ENCODE measurements at places on chromosomes 7 and 10.

DNA sequence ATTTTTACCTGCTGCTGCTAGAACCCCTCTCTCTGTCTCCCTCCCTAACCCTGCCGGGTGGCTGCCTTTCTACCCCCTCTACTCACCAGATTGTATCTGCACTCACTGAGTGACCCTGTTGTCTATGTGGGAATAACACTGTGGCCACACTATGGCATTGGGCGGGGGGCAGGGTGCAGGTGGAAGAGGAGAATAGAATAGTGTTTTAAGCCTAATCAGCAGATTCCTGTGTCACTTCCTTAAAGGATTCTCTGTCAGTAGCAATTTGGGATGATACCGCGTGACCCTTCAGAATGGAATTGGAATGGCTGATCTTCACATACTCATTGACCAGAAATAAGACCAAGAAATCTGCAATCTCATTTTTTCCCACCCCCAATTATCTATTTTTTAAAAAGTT, 67.1 kb upstream of the ANKRD1 start:
- DNase-seq: no peak

DNA sequence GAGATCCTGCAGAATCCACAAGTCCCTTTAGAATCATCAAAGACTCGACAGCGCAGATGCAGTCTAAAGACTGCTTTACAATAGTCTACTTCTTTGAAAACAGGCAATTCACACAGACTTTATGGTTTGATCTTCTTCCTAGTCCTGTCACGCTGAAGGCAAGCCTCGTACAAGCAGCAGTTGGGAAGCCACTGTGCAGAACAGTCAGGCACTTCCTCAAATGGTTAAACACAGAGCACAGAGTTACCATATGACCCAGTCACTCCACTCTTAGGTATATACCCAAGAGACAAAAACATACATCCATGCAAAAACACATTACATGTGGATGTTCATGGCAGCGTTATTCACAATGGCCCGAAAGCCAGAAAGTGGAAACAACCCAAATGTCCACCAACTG, 41.4 kb downstream of the LRRC20 start:
- DNase-seq: no peak

DNA sequence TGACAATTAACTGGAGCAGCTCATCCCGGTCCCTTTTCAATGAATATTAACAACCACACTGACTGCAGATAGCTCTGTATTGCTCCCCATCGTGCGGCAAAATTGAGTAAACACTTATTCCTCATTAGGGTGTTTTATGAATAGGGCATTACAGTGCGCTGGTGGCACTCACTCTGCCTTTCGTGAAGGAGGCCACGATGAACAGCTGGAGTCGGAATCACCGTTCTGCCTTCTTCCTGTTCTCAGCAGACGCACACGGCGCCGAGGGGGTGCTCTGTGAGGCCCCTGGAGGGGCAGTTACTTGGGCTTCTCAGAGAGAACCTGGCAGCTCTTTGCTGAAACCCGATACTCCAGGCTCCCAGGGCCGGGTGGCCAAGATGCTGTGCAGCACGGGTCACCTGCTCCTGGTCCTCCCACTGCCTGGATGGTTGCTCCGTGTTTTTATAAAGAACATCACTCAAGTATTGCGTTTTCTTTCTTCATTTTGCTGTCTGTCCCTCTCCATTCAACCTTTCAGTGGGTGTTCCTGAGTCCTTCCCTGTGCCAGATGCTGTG, 241.9 kb downstream of the GLRX3 start:
- DNase-seq: no peak

GRCh38 chr10:67666416-67667034, 29.5 kb downstream of the CTNNA3 start:
- no peak for DNase-seq

GRCh38 chr10:96414303-96414702, 55.5 kb upstream of the OPALIN start:
- no peak for DNase-seq

DNA sequence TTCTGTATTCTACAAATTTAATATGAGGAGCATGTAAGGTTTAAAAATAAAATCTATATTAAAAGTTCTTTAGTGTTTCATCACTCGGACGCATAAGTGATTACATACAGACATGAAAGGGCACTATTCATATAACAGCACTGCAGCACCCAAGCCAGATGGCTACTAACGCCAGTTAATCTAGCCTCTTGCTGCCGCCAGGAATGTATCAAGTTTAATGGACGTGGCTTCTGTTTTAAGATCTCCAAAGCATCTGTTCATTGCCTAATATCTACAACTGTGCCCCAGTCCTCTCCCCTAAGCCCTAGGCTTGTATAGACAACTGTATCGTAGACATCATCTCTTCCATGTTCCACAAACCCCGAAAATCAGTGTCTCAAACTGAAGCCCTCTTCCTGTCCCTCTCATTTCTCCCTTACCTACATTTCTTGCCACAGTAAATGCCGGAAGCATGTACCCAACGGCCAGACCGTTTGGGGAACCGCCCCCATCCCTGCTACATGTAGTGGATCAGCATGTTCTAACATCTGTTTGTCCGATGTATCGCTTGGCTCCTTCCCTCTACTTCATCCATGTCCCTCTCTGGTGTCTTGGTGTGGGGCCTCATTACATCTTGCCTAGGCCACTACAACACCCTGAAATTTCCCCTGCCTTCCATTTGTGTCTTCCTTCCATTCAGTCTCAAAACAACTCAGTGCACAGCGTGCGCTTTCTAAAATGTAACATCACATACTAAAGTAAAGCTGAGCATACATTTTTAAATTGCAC, 147.5 kb upstream of the RSU1 start:
- DNase-seq: no peak

DNA sequence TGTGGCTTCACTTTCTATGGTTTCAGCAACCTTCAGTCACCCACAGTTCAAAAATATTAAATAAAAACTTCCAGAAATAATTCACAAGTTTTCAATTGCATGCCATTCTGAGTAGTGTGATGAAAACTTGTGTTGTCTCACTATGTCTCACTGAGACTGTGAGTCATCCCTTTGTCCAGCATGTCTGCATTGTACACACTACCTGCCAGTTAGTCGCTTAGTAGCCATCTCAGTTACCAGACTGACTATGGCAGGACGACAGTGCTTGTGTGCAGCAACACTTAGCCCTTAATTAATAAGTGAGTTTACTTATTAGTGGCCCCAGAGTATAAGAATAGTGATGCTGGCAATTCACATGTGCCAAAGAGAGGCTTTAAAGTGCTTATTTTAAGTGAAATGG, 22.5 kb downstream of the CCDC186 start:
- DNase-seq: no peak

DNA sequence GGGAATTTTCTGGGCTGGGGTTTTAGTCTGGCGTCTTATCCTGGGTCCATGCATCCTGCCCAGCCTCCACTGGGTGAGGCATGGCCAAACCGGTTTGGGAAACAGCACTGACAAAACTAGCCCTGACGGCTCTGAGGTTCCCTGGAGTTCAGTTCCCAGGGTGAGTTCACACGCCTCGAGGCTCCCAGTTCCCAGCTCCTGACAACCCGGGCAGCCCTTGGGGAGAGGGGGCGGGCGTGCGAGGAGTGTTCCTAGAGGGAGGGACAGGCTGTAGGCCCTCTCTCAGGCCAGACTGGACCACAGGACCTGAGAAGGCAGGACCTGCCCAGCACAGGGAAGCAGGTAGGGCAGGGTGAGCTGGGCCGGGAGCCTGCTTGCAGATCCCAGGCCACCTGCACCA, 82.3 kb upstream of the PPIF start:
- DNase-seq: no peak

GRCh38 chr10:62083412-62084267, 182.1 kb downstream of the ARID5B start:
- no peak for DNase-seq

- peak; percentile 17 for DNase-seq
Measured at GRCh38 chr10:30510184-30510931, 76.4 kb downstream of the MAP3K8 start.

- no peak for DNase-seq
Measured at GRCh38 chr10:80289451-80290287, at the start of gene MAT1A. Gene MAT1A, minus strand, starts transcription at chr10:80289658. Its CDS starts 235 bp downstream, at chr10:80289423.

DNA sequence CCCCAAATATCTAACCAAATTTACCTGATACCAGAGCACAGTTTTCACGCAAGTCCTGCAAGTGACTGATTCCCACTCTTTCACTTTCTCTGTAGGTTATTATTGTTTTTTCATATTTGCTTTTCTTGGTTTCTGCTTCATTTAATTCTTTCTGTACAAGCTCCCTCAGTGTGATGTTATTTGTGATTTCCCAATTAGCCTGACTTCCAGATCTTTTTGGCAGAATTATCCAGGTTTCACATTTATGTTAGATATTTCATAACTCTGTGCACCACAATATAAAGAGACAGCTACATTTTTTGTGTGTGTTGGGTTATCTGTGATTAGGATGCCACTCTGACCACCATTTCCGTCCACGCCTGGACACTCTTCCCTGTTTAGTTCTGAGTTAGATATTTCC, 381.5 kb upstream of the CNTNAP2 start:
- no peak for DNase-seq

- no peak for DNase-seq
Measured at GRCh38 chr10:68096913-68097516, 12.3 kb upstream of the MYPN start.

DNA sequence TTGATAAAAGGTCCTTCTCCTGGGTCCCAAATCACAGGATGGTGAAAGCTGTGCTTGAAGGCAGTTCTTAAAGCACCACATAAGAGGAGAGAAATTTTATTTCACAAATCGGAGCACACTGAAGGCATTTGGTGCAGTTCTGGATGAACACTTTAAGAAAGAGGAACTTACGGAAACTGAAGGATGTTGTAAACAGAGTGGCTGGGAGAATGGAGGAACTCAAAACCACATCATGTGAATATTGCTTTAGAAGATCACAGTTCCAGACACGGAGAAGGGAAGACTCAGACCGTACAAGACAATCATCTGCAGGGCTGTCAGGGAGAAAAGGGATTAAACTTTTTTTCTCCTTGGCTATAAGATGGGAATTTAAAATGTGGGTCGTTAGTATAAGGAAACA, 9.0 kb upstream of the GPR141 start:
- DNase-seq: no peak

GRCh38 chr10:26860102-26860442, 686 bp downstream of the ABI1 start:
- peak; percentile 49 for DNase-seq

GRCh38 chr7:135759532-135759931, 10.9 kb upstream of the FAM180A start:
- no peak for DNase-seq

DNA sequence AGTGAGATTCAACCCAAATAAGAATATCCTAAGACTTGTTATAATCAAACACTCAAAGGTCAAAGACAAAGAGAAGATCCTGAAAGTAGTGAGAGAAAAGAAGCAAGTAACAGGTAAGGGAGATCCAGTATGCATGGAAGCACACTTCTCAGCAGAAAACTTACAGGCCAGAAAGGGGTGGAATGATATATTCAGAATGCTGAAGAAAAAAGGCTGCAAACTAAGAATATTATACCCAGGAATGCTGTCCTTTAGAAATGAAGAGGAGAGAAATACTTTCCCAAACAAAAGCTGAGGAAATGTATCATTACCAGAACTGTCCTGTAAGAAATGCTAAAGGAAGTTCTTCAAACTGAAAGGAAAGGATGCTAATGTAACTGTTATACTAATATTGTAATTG, 12.6 kb upstream of the ZNF746 start:
- no peak for DNase-seq

DNA sequence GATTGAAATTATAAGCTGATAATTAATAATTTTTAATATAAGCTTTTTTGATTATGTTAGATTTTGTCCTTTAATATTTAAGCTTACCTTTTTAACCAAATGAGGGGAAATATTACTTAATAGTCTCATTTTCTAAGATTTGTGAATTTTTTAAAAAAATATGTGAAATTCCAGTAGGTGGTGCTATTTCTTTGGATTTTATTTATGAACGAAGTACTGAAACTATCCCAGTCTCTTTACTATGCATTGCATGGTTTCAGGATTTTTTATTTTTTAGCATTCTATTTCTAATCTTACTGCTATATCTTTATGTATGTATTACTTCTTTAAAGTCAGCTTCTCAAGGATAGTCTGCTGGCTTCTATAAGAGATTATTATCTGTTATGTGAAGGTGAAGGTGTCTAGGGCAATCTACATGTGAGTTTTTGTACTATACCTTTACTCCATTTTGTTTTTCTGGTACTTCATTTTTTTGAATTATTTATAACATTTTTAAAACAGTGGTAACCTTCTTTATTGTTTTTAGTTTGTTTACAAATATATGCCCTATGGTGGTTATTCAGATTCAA, 78.3 kb downstream of the ATRNL1 start:
- no peak for DNase-seq

DNA sequence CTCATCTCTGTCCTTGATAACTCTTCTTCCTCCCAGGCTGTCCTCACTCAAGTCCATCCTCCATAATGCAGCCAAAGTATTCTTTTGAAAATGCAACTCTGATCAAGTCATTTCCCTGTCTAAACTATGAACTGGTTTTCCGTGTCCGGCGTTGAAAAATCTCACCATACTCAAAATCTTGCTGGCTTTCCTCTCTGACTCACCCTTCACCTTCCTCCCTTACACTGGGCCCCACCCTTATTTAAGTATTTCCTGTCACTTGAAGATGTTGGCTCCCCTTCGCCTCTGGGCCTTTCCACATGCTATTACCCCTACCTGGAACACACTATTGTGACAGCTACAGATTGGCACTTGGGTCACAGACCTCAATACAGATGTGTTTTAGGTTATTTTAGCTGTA, 515.6 kb downstream of the INHBA start:
- no peak for DNase-seq

DNA sequence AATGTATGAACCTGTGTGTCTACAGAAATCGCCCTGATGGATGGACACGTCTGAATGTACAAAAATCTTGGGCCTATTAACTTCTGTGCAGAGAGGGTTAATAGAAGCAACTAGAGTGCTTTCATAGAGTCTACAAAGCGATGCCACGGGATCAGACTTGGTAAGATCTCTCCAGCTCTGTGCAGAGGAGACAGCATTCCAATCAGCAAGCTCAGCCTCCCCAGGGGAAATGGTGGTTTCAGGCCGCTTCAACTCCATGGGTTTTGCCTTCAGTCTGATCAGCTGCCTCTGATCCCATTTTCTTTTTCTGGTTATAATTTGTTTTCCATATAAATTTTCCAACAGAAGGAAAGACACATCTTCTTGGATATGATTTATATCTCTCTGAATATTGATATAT, 35.1 kb upstream of the COBL start:
- DNase-seq: no peak

GRCh38 chr10:7397049-7398035, 13.5 kb downstream of the SFMBT2 start:
- no peak for DNase-seq

- DNase-seq: no peak
Measured at GRCh38 chr10:132360766-132361447, 28.9 kb downstream of the LRRC27 start.

- DNase-seq: no peak
Measured at GRCh38 chr10:4944841-4945240, 18.4 kb upstream of the AKR1C1 start.

GRCh38 chr10:88994019-88994418, 3.4 kb downstream of the FAS start:
- DNase-seq: no peak

GRCh38 chr7:106767498-106768323, 97.4 kb upstream of the PIK3CG start:
- DNase-seq: no peak

All from stimulated activated CD8-positive, alpha-beta memory T cell treated with anti-CD3 and anti-CD28 coated beads, Interleukin-15, amount 100 ng/mL, for 4 hours (primary cell).